ENCODE measurements at places on chromosomes 11 and 22.

- no peak for DNase-seq
Measured at GRCh38 chr22:45335021-45335818, 25.5 kb downstream of the FAM118A start.

DNA sequence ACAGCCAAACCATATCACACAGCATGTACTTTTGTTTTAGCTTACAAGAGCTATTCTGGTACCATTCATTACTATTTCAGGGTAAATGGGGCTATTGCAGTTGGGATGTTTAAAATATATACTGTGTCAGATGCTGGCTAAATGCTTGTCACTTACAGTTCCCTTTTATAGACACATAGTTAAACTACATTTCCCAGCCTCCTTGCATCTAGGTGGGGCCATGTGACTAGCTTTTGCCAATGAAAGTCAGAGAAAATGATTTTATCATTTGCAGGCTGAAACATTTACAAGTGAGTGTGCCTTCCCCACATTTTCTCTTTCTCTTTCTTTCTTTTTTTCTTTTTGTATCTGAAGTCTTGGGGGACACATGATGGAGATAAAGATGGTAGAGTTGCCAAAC lies 7.8 kb upstream of the IFTAP start:
- no peak for DNase-seq

DNA sequence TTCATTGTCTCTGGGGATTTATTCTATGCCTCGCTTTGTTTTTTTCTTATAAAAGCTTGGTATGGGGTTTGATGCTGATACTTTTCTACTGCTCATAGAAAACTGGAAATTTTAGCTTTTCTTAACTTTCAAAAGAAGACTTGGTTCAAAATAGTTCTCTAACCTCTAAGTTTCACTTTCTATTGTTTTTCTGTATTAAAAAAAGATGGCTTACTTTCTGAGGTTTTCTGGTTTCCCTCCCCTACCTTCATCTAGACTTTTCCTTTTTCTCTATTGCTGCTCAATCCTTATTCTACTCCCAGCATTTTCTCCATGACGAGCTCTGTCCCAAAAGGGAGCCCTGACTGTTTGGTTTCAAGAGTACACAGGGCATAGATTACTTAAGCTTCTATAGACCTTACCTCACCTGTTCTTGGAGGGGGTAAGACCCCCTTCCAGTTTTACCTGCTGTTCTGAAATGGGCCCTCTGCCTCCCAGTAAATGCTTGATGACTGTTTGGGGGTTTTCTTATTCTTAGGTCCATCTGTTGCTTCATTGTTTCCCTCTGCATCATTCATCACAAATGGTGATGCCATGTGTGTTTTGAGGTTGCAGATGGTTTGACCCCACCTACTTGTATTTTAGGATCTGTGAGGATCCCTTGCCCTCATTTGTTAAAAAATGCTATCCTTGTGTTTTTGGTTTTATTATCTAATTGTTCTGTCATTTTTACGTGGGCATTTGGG lies 29.5 kb downstream of the DNHD1 start:
- no peak for DNase-seq

- DNase-seq: no peak
Measured at GRCh38 chr11:28228196-28228895, 120.2 kb downstream of the METTL15 start.

- DNase-seq: no peak
Measured at GRCh38 chr11:64642418-64642735, 51.4 kb downstream of the SLC22A12 start.

DNA sequence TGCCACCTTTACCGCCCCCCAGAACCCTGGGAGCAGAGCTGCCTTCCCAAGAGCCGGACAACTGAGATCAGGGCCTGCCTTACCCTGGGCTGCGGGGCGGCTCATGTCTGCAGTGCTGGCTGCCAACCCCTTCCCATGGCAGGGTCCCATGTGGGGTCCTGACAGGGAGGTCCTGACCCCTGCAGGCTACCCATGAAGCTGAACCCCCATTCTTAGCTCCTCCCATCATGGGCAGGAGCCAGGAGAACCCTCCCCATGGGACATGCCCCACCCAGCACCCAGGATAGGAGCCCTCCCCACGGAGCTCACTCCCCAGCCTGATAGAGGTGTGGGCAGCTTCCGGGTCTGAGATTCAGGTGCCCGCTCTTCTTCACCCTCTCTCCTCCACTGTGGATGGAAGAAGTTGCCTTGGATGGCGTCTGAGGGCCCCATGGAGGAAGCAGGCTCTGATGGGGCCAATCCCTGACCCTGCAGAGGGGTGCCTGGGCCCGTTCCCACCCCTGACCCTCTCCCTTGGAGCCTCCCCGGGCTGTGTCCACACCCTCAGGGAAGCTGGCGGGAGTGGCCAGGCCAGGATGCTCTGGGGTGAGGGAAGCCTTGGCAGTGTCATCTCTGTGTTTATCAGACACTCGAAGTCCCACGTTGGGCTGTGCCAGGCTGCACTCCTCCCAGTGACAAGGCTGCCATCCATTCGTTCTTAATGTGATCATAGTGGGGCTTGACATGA lies 1508.2 kb downstream of the BRD1 start:
- no peak for DNase-seq

GRCh38 chr11:117563556-117563955 lies 233.5 kb downstream of the DSCAML1 start:
- no peak for DNase-seq

DNA sequence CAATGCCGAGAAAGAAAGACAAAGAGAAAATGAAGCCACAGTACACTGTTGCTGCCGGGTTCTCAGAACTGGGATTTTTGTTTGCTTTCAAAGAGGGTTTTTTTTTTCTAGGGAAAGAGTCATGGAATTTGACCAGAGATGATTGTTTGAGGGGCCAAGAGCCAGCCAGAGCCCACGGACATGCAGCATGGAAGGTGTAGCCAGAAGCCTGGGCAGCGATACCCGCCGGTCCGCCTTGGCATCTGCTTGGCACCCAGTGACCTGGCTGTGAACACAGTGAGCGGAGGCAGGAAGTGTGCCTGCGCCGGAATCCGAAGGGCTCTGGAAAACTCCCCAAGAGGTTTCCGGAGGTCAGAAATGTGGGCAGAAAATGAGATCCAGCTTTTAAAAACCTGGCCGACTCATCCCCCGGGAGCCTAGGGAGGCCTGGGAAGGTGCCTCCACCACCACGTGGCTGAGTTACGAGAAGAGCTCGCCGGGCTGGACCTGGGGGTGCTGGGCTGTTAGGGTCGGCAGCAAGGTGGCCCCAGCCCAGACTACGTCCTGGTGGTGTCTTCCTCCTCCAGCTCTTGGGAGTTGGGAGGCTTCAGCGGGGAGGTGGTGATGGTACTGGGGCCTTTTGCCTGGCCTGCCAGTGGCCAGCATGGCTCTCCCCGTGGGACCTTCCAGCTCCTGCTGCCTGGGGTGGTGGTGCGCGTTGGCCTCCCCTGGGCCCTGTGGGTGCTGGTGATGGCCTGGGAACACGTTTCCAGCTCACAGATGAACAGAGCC lies 61.6 kb upstream of the PPARA start:
- no peak for DNase-seq

DNA sequence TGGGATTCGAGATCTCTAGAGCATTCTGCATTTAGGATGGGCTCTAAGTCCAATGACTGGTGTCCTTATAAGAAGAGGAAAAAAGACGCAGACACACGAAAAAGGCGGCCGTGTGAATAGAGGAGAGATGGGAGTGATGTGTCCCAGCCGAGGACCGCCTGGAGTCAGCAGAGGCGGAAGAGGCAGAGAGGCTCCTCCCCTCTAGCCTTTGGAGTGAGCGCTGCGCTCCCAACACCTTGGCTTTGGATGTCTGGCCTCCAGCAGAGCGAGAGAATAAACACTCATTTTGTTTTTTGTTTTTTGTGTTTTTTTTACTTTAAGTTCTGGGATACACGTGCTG lies 83.0 kb upstream of the RTL6 start:
- no peak for DNase-seq

- DNase-seq: peak; percentile 20
Measured at GRCh38 chr11:69598147-69598546, 42.8 kb upstream of the CCND1 start.

- DNase-seq: no peak
Measured at GRCh38 chr11:46901156-46901555, 17.2 kb downstream of the LRP4 start.

DNA sequence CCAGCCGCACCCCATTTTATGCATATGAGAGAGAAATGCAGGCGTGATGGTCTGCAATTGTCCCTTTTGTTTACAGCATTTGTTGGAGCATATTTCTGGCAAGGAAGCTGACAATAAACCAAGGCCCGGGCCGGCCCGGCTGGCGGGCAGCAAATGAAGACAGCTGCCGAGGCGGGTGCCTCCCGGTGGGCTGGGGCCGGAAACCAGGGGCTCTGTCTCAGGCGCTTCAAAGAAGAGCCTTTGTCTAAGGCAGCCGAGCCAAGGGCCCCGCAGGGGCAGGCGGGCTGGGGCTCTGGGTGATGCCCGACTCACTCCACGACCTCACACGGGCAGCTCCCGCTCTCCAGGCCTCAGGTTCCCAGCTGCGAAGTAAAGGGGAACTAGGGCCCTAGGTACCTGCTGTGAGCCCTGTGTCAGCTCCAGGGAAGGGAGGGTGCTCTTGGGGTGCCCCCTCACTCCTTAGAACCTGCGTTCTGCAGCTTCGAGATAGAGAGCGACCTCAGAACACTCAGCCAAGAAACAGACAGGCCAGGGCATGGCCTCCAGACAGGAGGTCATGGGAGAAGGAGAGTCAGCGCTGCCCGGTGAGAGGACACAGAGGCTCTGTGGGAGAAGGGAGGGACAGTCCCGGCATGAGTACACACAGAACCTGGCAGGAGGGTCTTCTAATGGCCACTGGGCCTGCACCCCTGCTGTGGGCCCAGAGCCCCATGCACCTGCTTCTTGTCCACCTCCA lies 2.4 kb downstream of the LINC01488 start:
- no peak for DNase-seq

- DNase-seq: no peak
Measured at GRCh38 chr11:4962816-4963215, 7.3 kb upstream of the OR51A2 start.

DNA sequence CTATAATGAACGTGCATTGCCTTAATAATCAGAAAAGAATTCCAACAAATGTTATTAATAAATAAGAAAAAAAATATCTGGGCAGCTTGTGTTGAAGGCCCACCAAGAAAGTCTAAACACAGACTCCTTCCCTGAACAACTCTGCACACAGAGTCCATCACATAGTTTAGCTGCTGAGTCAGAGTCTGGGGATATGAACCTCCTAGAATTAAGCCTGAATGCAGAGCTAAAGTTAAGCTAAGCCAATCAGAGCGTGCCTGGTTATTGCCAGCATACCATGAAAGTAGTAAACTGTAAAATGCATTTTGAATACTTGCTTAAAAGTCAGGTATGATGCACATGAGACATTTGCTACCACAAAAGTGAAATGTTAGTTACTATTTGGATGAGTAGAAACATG lies 25.6 kb upstream of the TENM4 start:
- DNase-seq: no peak

DNA sequence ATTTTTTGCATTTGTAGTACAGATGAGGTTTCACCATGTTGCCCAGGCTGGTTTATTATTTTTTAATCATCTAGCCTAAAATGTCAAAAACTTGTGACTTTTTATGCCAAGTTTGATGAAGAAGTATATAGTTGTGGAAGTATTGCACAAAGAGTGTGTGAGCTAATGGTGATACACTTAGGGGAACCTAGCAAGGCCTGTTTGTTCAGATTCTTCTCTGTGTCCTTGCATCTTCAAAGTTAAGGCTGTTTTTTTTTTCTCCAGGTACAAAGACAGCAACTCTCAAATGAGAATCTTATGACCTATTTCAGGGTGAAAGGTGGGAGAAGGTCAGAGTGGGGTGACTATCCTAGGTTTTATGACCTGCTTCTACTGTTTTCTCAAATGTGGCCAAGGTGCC lies 7.3 kb downstream of the SLCO2B1 start:
- no peak for DNase-seq

- DNase-seq: no peak
Measured at GRCh38 chr11:103515283-103515682, 406.1 kb downstream of the DYNC2H1 start.

DNA sequence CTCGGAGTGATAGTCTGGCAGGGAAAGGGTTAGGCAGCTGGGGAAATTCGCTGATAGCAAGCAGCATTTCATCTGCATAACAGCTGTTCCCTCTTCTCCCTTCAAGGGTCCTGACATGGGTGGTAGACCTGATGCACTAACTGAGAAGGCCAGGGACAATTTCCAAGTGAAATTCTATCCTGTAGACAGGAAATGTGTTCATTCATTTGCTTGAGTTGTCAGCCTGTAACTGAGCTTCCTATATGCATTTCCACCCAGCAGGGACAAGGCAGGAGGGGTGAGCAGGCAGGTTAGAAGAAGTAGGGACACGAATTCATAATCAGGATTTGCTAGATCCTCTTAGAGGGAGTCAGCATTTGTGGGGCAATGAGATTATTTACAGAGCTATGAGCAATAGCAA lies 154.3 kb upstream of the NCAM1 start:
- no peak for DNase-seq

- no peak for DNase-seq
Measured at GRCh38 chr11:27707676-27708075, 7.4 kb upstream of the BDNF start.

- DNase-seq: no peak
Measured at GRCh38 chr11:35586222-35586621, 32.0 kb upstream of the FJX1 start.

GRCh38 chr11:123328281-123328867 lies 101.7 kb upstream of the GRAMD1B start:
- DNase-seq: no peak

DNA sequence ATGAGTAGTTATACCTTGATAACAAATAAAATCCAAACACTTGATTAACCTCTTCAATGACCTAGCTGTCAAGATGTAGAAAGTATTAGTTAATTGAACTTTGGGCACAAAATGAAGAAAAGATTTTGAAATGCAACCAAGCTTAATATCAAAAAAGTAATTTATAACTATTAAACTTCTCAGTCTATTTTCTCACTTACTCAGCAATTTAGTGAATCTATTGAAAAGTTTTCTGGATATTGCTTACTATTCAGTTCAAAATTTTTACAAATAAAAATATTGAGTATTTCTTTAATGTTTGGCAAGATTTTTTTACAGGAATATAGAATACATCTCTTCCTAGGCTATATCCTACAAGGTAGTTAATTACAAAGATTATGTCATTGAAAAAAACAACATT lies 192.5 kb downstream of the GRIA4 start:
- no peak for DNase-seq

DNA sequence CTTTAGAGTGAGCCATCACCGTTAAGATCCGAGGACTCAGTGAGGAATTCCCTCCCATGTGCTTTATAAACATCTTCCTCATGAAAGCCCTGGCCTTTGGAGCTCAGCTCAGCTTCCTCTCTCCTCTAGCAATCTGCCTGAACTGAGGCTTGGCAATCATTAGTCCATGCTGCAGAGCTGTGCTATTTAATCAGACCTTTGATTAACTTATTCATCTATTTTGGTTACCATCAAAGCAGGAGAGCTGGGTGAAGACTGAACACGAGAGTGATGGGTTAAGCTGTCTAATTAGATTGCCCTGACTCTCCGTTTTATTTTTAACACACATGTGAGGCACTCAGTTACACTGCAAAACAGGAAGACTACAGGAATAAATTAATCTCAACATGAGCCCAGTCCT lies 351.3 kb downstream of the LARGE1 start:
- no peak for DNase-seq
